AML-193 (cell line): ENCODE measurements at places on chromosomes 16 and 17.
A peak's percentile ranks its signal among the peaks of the same experiment; 100 is the strongest.

DNA sequence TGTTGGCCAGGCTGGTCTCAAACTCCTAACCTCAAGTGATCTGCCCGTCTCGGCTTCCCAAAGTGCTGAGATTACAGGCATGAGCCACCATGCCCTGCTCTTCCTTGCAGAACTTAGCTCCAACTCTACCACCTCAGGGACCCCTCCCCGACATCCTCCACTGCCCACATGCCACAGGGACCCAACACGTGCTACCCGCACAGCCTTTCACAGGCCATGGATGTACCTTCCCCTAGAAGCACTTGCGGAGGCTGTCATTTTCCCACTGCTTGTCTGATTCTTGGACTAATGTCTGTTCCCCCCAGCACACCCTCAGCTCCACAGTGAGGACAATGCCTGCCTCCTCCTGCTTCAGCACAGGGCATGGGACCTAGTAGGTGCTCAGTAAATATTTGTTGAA lies 147.4 kb downstream of the ZNF423 start:
- DNase-seq = no peak

- DNase-seq = no peak
Observed at GRCh38 chr16:19881028-19881427, 3.6 kb downstream of the GPRC5B start.

- no peak for DNase-seq
Observed at GRCh38 chr16:3536851-3537250, 36.0 kb downstream of the CLUAP1 start.

DNA sequence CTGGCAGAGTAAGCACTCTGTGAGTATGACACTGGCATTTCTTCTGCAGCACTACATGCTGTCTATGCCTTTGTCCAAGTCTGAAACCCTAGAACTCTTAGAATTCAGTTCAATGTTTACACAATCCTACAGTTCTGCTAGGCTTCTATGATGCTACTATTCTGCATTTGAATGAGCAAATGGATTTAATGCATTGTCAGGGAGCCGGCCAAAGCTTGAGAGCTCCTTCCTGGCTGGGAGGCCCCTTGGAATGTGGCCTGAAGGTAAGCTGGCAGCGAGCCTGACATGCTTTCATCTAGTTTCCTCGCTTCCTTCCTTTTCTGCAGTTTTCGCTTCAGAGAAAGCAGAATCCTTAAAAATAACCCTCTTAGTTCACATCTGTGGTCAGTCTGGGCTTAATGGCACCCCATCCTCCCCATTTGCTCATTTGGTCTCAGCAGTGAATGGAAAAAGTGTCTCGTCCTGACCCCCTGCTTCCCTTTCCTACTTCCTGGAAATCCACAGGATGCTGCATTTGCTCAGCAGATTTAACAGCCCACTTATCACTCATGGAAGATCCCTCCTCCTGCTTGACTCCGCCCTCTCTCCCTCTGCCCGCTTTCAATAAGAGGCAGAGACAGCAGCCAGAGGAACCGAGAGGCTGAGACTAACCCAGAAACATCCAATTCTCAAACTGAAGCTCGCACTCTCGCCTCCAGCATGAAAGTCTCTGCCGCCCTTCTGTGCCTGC lies at the start of gene CCL2:
Gene CCL2, plus strand, starts transcription at position 635 of the 730 bp plus-strand sequence. Its CDS starts 65 bp downstream, at position 700.
- peak; percentile 41 for DNase-seq

GRCh38 chr16:71474864-71475263 lies 12.8 kb upstream of the ZNF23 start:
- no peak for DNase-seq

GRCh38 chr16:58732545-58733247 lies 1.4 kb downstream of the GOT2 start:
- DNase-seq = no peak

DNA sequence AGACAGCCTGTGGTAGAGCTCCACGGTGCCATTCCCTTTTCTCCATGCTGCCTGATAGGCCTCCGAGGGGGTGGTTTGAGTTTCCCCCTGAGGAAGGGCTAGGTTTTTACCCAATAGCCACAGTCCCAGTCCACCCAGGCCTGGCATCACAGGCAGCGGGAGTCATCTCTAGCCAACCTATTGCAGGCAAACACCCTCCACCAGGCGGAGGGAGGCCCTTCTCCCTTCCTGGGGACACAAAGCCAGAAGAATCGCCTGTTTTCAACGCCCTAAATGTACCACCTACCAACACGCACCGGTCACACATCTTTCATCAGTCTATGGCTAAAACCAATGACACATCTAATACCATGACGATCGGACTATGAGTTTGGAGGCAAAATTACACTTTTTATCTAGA lies 7.4 kb downstream of the CSNK1D start:
- no peak for DNase-seq

DNA sequence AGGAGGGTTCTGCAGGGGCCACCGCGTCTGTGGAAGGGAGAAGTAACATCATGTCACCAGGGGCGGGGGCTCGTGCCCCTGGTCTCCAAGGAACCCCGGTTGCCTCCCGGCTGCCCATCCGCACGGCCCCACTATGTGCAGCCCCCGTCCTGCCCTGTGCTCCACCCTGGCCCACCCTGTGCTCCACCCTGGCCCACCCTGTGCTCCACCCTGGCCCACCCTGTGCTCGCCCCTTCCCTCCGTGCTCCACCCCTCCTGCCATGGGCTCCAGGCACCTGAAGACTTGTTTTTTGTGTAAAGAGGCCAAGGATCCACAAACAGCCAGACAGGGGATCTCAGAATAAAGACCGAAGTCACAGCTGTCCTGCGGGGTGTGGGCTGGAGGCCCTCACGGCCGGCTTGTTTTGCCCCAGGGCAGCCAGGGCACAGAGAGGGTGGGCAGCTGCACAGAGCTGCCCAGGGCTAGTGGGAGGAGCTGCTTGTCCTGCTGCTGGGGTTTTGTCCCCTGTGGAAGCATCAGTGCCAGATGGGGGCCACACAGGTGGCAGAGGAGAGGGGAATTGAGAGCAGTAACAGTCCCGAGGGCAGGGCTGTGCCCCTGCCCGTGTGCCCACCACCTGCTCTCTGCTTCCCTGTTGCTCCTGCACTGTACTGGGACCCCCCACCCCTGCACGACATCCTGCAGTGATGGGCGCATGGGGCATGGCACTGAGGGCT lies 147.0 kb upstream of the CIBAR2 start:
- DNase-seq = no peak

- no peak for DNase-seq
Observed at GRCh38 chr17:72452286-72453173, 331.7 kb downstream of the SOX9 start.

GRCh38 chr16:85610059-85610445 lies 3.1 kb upstream of the GSE1 start:
- DNase-seq = no peak

GRCh38 chr17:40538936-40539705 lies 26.2 kb downstream of the CCR7 start:
- DNase-seq = no peak

DNA sequence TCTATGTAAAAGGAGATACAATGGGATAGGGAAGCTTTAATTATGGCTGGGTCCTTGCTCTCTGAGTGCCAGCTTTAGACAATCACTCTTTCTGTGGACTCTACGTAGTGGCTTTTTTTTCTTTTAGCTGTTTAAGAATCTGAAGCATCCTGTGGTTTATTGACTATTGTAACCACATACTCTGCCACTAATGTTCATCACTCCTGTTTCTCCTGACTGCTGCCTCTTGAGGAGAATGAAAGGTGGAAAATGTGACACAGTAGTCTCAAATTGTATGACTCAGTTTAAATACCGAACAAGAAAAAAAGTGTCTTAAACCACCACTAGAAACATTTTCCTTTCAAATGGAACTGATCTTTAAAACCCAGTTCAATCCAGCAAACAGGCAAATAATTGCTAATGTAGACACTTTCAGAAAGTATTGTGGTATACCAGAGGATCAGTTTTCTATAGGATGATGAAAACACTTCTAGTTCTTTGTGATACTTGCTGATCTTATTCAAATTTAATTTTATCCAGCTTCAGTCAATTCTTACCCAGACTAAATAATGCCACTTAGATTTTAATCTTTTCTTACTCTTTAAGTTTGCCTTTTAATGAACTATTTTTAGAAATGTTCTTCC lies 302.7 kb upstream of the PMFBP1 start:
- no peak for DNase-seq

- peak; percentile 0 for DNase-seq
Observed at GRCh38 chr16:19116711-19117449, 3.1 kb downstream of the ITPRIPL2 start.

DNA sequence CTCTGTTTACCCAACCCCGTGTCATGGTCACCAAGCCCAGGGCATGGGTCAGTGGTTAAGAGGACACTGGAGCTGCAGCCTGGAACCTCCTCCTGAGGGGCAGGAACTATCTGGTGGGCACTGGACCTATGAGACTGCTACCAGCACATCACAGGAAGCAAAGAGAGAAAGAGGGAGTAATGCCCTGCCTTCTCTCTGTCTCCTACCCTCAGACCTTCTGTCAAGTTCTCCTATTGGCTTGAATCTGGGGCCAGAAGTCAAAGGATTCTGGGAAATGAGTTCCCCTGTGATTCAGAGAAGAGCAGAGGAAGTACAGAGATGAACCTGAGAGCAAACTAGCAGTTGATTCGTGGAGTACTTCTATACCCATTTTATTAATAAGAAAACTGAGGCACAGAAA lies 123.0 kb upstream of the GNAO1 start:
- DNase-seq = no peak

DNA sequence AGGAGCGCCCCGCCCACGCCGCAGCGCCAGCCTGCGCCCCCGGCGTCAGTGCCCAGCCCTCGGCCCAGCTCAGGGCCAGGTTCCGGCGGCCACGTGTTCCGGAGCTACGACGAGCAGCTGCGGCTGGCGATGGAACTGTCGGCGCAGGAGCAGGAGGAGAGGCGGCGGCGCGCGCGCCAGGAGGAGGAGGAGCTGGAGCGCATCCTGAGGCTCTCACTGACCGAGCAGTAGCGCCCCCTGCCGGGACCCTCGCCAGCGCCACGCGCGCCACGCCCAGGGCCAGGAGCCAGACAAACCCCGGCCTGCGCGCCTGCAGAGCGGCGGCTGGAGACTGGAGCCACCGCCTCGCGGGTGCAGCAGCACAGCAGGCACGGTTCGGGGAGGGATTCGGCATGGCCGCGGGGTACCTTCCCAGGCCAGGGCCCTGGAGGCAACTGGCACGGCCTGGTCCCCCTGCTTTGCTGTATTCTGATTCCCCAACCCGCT lies 9.3 kb downstream of the CORO6 start:
- DNase-seq = no peak

DNA sequence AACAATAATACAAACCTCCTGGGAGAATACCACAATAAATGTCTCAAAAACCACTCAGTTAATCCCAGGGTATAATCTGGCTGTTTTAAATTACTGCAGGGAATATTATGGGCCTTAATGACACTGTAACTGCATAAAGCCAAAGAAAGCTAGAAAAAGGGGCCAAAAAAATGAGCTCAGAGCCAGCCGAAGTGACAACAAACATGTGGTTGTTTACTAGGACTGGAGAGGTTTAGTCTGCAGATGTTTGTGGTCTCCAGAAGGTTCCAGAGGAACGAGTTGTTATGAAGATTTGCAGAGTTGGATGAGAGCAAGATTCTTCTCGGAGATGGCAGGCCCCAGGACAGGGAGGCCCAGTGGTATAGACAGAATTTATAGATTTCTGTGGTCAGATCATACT lies 97.1 kb upstream of the AKTIP start:
- DNase-seq = no peak

GRCh38 chr17:67293251-67294203 lies 48.5 kb upstream of the HELZ start:
- peak; percentile 86 for DNase-seq
